ENCODE measurements at places on chromosomes 13 and 19. TPM values are rescaled to one million over a fixed set of nuclear protein-coding genes. Genes with fewer than 3 reads are reported as not detected.

RASIP1 gene
- 0.22 TPM for total RNA-seq

ELOF1 gene
- total RNA-seq = 48.9 TPM

ZNF835 gene
- 0.15 TPM for total RNA-seq

GIPR gene
- 9.3 TPM for total RNA-seq
